ENCODE measurements at places on chromosomes 7 and 10.

- no peak for DNase-seq
These were observed 39.3 kb upstream of the RSU1 start for GRCh38 chr10:16856567-16856966.

GRCh38 chr10:118455181-118455695 is 113.1 kb upstream of the FAM204A start:
- DNase-seq = no peak

DNA sequence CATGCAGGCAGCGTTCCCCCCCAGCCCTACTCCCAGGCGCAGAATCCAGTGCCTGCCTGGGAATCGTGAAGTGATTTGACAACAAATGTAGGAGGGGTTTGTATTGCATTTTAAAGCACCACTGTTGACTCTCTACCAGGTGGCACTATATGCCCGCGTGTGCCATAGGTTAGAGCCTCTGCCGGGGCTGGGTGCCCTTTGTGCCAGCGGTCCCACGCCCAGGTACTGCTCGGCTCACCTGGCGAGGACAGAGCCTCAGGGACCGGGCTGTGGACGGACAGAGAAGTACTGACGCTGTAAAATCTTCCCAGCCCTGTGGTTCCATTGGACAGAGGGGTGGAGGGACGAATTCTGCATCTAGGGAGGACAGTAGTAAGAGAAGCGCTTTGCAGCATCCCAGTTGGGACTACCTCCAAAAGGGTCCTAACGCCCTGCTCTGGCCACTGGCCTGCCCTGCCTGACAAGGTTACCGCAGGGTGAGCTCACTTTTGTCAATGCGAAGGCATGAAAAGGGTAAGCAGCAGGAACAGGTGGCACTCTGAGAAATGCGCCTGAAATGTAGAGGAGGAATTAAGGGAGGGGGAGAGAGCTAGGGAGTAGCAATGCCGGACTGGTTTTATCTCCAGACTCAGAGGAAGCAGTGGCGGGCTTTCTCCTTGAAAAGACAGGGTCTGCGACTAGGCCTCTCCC is 788 bp upstream of the CACNA2D1 start:
- no peak for DNase-seq

DNA sequence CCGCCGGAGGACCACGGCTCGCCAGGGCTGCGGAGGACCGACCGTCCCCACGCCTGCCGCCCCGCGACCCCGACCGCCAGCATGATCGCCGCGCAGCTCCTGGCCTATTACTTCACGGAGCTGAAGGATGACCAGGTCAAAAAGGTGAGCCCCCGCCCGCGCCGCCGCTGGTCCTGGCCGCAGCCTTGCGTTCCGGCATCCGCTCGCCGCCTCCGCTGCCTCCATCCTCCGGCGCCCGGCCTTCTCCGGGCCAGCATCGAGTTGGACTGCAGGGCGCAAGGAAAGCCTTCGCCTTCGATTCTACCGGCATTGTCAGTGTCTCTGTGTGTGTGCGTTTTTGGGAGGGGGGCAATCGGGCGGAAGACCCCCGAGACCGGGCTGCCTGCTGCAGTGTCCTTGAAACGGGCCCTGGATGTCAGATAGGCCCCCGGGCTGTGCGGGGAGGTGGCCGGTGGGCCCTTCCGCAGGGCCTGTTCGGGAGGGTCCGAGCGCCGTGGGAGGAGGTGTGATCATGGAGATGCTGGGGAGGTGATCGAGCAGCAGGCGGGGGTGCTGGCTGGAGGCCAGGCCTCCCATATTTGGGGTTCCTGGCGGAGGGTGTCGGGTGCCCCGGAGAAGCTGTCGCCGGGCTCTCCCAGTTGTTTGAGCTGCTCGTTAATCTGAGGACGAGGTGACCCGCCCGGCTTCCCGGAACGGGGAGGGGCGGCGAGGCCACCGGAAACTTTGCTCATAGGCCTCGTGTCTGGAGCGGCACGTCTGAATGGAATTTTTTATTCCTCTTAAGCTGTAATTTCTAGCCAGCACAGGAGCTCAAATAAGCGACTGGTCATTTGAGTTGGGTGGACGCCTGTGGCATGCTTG is 40.8 kb downstream of the HK1 start:
- peak; percentile 81 for DNase-seq

DNA sequence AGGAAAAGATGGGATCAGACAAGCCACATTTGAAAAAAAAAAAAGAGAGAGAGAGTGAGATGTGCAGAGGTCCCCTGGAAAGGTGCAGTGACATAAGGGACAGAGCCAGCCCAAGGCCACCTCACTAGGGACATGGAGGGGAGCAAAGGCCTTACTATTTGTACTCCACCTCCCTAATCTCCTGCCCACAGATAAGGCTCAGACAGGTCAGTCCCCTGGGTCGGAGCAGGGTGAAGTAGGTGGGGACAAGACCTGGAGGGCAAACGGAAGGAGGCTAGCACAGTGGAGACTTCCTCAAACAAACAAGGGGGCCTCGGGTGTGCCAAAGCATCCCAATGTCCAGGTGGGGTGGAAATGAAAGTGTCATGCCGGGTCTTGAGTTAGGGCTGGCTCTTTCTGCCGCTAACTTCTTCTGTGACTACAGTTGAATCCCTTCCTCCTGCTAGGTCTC is 7.0 kb downstream of the PRF1 start:
- DNase-seq = no peak

- no peak for DNase-seq
These were observed 118.7 kb upstream of the SEC61G start for GRCh38 chr7:54877683-54878082.

DNA sequence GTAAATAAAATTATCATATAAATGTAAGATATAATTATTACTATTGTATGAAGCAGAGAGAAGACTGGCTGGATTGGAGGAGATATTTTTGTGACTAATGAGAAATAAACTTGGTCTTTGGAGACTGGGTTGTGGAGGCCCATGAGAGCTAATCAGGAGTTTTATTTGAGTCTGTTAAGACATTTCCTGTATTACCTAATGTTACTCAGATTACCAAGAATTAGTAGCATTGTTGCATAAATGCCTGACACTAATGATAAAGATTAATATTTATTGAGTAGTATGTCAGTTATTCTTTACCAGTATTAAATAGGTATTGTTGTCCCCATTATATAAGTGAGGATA is 7.1 kb downstream of the CCDC126 start:
- no peak for DNase-seq

- DNase-seq = no peak
These were observed 174.6 kb downstream of the CCDC71L start for GRCh38 chr7:106486331-106486730.

DNA sequence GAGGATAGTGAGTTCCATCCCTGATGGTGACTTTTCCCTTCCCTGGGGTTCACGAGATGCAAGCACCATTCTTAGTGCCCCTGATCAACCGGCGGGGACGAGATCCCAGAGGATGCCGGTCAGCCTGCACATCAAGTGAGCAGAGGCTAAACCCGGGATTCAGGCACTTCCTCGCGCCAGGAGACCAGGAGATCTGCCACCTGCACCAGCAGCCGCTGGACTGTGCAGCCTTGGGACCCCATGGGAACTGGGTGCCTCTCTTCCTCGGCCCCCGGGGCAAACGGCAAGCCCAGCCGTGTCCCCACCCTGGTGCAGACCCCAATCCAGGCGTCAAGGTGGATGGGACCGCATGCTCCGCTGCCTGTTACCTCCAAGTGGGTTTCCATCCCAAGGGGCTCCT is 88.5 kb downstream of the TCERG1L start:
- DNase-seq = no peak

- no peak for DNase-seq
These were observed 22.2 kb upstream of the RASSF4 start for GRCh38 chr10:44937196-44938005.

GRCh38 chr7:127974446-127975035 is 56.7 kb downstream of the LRRC4 start:
- no peak for DNase-seq

GRCh38 chr10:42932116-42932515 is 144.8 kb upstream of the RET start:
- DNase-seq = no peak

GRCh38 chr7:50649259-50649885 is 84.2 kb upstream of the DDC start:
- DNase-seq = no peak

- DNase-seq = peak; percentile 85
These were observed 16.1 kb upstream of the GPR146 start for GRCh38 chr7:1028044-1028770.

DNA sequence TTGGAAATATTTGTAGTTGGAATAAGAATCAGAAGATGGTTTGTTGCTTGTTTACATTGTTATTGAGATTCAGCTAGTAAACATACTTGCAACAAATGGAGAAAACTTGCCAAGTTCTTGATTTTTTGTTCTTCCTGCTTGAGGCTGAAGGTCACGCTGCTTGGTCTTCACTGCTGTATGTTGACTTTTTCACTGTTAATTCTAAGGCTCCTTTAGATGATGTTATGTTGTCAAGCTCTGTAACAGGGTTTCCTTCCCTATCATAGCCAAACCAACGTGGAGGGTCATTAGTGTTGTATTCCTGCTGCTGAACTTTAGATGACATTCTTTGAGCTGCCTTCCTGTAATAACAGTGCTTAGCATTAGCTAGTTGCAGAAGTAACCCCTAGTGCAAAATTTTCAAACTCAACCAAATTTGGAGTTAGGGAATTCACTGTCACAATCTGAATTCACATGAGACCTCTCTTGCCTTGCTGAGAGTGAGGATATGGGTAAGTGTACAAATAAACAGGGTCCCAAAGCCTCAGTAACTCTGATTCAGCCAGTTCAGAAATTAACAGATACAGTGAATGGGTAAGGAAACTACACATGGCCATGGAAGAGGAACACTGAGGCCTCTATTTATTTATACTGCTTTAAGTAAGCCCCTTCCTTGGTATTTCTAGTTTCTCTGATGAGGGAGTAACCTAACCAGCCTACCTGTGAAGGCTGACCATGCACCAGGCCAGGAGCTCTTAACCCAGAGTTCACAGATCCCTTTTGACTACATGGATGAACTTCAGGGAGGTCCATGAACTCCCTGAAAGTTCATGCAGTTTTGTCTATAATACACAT is 64.6 kb downstream of the FAM185A start:
- DNase-seq = no peak

DNA sequence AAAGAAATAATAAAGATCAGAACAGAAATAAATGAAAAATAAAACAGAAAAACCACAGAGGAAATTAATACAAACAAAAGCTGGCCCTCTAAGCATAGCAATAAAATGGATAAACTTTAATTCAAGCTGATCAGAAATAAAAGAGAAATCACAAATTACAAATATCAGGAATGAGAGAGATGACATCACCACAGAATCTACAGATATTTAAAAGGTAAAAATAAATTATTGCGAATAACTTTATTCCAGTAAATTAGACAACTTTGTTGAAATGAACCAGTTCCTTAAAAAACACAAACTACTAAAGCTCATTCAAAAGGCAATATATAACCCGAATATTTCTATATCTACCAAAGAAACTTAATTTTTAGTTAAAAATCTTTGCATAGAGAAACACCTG is 131.7 kb downstream of the PPP1R3A start:
- no peak for DNase-seq

- no peak for DNase-seq
These were observed 85.3 kb downstream of the PIP4K2A start for GRCh38 chr10:22629126-22629525.

DNA sequence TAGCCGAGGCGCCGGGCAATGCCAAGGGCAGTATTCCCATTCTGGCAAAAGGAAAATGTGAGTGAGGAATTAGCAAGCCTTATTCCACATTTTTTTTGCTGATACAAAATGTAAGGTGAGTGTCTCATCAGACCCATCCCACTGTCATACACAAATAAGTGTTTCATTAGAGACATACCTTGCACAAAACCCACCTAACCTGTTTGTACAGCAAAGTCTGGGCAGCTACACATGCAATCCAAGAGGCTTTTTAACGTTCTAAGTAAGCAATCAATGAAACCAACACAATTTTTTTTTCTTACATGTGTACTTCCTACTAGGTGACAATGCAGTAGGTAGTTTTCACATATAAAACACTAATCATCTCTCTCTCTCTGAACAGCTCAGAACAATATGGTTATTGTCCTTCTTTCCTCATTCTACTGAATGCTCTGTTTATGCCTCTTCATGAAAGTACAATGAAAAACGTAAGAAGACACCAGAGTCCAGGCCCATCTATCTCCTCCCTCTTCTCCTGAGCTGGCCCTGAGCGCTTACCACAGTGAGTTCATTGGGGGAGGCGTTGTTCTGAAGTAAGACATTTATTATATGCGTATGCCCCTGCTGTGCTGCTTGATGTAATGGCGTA is 217.2 kb downstream of the ANK3 start:
- DNase-seq = no peak

- DNase-seq = no peak
These were observed 31.4 kb upstream of the ARHGAP22 start for GRCh38 chr10:48636231-48636630.

DNA sequence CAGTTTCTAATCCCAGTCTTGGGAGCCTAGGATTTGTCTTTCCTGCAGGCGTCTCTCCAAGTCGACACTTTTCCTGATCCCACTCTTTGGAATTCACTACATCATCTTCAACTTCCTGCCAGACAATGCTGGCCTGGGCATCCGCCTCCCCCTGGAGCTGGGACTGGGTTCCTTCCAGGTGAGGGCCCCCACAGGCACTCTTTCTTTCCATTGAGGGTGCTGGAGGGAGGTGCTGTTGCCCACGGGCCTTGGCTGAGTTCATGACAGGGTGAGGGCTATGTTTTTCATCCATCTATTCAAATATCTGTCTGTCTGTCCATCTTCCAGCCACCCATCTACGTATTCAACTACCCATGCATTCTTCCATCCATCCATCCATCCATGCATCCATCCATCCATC is 12.6 kb downstream of the GHRHR start:
- no peak for DNase-seq

DNA sequence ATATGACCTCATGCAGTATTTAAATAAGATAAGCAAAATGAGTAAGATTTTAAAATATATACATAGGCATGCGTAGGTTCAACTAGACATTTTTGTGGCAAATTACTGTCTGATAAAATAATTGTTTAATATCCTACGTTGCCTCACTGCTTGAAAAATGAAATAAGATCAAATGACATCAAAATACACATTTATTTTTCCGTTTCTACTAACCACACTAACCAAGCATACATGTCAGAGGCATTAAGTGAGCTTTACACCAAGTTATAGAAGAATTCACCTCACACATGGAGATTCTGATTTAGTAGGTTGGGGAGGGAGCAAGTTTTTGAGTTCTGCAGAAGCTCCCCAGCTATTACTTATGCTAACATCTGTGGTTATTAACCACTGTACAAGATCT is 66.8 kb downstream of the RSU1 start:
- DNase-seq = no peak

GRCh38 chr10:79029478-79030390 is 39.0 kb upstream of the ZMIZ1 start:
- DNase-seq = no peak

- DNase-seq = no peak
These were observed 2.3 kb downstream of the DMTF1 start for GRCh38 chr7:87154569-87154968.

GRCh38 chr7:31437250-31437865 is 76.5 kb upstream of the ITPRID1 start:
- DNase-seq = no peak

All from hematopoietic multipotent progenitor cell treated with erythropoietin and hydrocortisone succinate and interleukin-3 and kit ligand, for 15 days (in vitro differentiated cells).